ENCODE measurements at places on chromosomes 6 and 20.

DNA sequence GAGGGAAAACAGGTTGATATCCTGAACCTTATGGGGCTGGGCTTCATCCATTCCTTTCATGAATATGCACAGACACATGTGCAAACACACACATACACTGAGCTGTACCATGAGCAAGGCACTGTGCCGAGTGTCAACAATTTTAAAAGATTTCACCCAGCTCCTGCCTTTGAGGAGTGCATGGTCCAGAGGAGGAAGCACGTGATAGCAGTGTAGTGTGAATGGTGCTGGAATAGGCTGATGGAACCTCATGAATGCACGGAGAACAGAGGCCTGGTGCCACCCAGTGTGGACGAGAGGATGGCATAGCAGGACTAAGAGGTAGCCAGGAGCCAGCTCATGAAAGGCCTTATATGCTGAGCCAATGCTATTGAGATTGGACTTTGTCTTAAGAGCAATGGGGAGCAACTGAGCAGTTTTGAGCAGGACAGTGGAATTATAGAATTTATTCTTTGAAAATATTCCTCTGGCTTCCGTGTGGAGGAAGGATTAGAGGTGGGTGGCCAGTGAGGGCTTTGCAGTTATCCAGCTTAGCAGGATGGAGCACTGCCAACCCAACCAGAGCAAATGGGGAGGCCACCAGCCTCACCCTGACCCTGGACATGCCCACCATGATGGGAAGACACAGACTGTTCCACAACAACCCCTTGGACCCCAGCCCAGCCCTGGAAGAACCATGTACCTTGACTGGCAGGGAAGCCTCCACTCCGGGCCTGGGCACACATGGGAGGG is 84.4 kb downstream of the UNC5CL start:
- DNase-seq: no peak
- no peak overlapping the region for H3K27ac ChIP-seq
- peaks cover 24% of the 10 kb centered on the region for H3K4me1 ChIP-seq
- no peak overlapping the region for H3K4me3 ChIP-seq
- no peaks in the 10 kb centered on the region for H3K27me3 ChIP-seq
- H3K36me3 ChIP-seq: no peaks in the 10 kb centered on the region

- H3K27me3 ChIP-seq: no peaks in the 10 kb centered on the region
- no peak for DNase-seq
- no peak overlapping the region for H3K4me3 ChIP-seq
- no peaks in the 10 kb centered on the region for H3K36me3 ChIP-seq
- no peak overlapping the region for H3K27ac ChIP-seq
Measured at GRCh38 chr6:155604991-155605390, 149.4 kb upstream of the NOX3 start.

DNA sequence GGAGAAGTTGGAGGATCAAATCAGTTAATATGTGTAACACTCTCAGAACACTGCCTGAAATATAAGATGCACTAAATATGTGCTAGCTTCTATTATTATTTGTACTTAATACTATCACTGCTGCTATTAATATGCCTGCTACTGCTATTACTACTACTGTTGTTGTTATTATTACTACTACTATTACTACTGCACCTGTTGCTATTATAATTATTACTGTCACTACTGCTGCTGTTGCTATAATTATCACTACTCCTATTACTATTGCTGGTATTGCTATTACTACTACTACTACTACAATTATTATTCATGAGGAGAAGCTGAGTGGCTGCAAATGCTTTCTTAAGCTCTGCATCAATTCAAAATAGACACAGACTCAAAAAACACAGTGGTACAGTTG is 16.7 kb upstream of the SSTR4 start:
- peaks cover 11% of the 10 kb centered on the region for H3K4me1 ChIP-seq
- H3K27me3 ChIP-seq: peaks cover 1% of the 10 kb centered on the region

- H3K4me1 ChIP-seq: no peaks in the 10 kb centered on the region
- H3K27me3 ChIP-seq: no peaks in the 10 kb centered on the region
- no peaks in the 10 kb centered on the region for H3K36me3 ChIP-seq
- no peak for DNase-seq
Measured at GRCh38 chr6:84560436-84561390, 203.7 kb downstream of the TBX18 start.

DNA sequence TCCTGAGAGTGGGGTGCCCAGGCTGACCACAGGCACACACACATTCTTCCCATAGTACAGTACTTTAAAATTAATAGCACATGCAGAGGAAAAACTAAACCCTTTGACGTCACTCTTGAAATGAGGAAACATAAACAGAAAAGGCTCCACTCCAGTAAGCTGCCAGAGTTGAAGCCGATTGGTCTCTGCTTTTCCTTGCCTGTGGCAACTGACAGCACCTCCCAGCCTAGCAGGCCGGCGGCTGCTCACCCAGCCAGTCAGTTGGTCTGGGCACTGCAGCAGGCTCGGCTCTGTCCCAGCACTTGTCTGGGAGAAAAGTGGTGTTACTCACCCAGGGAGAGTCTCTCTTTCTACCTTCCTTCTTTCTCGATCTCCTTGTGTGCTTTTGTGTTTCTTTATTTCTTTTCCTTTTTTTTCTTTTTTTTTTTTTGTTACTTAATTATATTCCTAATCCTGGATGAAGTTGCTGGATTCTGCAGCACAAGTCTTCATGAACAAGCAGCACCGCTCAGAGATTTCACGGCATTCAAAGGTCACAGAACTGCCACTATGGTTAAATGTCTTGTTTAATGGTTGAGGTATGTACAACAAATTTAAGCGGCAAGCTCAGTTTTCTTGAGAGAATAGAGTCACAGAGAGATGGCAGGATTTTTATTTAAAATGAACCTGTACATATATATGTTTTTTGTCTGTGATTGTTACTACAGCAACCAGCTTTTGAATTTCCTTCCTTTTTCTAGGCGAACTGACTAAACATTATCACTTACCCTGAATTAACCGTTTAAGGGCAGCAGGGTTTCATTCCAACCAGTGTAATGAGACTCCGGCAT is at the start of gene PDE7B:
PDE7B (plus strand) TSS at position 260 of the 830 bp plus-strand sequence.
- peaks cover 13% of the 10 kb centered on the region for H3K4me1 ChIP-seq
- H3K36me3 ChIP-seq: no peaks in the 10 kb centered on the region
- H3K27me3 ChIP-seq: no peaks in the 10 kb centered on the region

GRCh38 chr6:15327271-15327670 is 81.4 kb downstream of the JARID2 start:
- no peaks in the 10 kb centered on the region for H3K36me3 ChIP-seq
- H3K27me3 ChIP-seq: no peaks in the 10 kb centered on the region
- no peak overlapping the region for H3K27ac ChIP-seq
- peaks cover 29% of the 10 kb centered on the region for H3K4me1 ChIP-seq

All from progenitor cell of endocrine pancreas (in vitro differentiated cells).